Osteoblast (primary cell): ENCODE measurements at places on chromosomes 7 and 10. TPM values are rescaled to one million over a fixed set of nuclear protein-coding genes. Genes with fewer than 3 reads are reported as not detected.
A peak's percentile ranks its signal among the peaks of the same experiment; 100 is the strongest.

ZNF33A gene
- total RNA-seq: 26.1 and 29.5 TPM in 2 replicates

CEP55 gene
- 4.7 TPM in 2 replicates for total RNA-seq

HSPA12A gene
- total RNA-seq: 10.0 and 10.9 TPM in 2 replicates

DDC gene
- not detected in 2 replicates for total RNA-seq

UNC5B gene
- 90.8 and 135 TPM in 2 replicates for total RNA-seq

SCIN gene
- total RNA-seq: 4.7 TPM in 2 replicates

WNT8B gene
- not detected in 2 replicates for total RNA-seq

AGFG2 gene
- 6.5 and 9.4 TPM in 2 replicates for total RNA-seq

GPR141 gene
- not detected in 2 replicates for total RNA-seq

GRCh38 chr10:102141583-102142107, 8.8 kb downstream of the PPRC1 start:
- H3K27ac ChIP-seq: no peak overlapping the region
- H3K27me3 ChIP-seq: no peaks in the 10 kb centered on the region
- H3K36me3 ChIP-seq: peaks cover 75% of the 10 kb centered on the region
- DNase-seq: peak; percentile 46
- no peak overlapping the region for H3K4me3 ChIP-seq

DNA sequence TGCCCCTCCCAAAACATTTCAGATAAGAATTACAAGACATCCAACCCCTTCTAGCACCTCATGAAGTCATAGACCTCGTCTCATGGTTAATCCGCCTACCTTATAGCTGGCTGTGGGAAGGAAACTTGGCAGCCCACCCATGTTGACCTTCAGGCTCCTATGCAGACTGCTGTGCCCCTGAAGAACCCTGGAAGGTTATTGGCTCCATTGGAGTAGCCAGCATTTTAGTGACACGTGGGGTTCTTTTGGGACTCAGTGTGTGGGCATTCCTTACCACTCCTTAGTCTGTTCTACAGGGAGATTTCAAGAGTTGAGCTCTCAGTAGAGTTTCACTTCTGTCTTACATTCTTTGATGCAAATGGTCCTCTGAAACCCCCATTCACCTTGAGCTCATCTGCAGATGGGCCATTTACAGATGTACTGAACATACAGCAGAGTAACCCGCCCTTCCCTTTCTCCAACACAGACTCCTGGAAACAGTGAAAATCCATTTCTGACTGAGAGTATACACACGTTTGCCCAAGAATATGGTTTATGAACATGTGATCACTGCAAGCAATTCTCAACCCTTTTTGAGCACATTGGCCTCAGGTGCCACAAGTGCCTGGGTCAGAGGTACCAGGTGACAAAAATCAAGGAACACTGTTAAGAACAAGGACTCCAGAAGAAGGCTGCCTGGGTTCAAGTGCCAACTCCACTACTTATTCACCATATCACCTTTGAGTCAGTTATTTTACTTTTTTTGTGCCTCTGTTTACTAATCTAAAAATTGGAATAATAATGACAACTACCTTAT, 54.0 kb upstream of the HECW1 start:
- H3K4me3 ChIP-seq: no peak overlapping the region
- H3K27me3 ChIP-seq: peaks cover 7% of the 10 kb centered on the region
- no peak for DNase-seq

DNA sequence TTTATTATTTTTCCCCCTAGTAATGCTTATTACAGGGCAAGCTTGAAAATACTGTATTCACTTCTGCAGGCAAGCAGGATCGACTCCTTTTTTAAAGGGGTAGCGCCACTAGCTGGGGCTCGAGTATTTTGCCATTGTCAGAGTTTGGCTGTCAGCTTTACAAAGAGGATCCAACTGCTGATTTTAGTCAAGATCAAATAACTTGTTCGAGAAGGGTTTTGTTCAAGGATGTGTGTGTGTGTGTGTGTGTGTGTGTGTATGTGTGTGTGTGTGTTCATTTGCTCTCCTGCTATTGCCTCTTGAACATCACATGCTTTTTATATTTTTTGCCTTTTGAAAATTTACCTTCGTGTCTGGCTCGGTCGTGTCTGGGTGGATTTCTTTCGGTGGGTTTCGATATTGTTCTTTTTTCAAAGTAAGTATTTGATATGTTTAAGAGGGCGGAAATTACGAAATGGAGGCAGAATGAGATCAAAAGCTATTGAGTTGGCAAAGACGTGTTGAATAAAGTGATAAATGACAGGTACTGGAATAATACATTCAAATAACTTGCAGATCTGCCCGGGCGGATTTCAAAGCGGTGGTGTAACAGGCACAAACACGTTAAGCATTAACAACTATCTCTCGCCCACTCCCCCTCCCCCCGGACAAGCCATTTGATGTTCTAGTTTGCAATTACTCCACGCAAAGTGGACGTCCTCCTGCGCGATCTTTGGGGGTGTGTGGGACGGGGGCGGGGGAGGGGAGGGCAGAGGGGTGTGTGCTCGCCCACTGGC, 1.1 kb downstream of the ARID5B start:
- H3K36me3 ChIP-seq: peaks cover 7% of the 10 kb centered on the region
- no peaks in the 10 kb centered on the region for H3K27me3 ChIP-seq
- H3K4me1 ChIP-seq: peaks cover 41% of the 10 kb centered on the region
- H3K4me3 ChIP-seq: peak overlapping the region; percentile 79
- H3K27ac ChIP-seq: peak overlapping the region; percentile 67
- peak; percentile 61 for DNase-seq

- no peak for DNase-seq
- peaks cover 37% of the 10 kb centered on the region for H3K36me3 ChIP-seq
- no peak overlapping the region for H3K4me3 ChIP-seq
- H3K27me3 ChIP-seq: no peaks in the 10 kb centered on the region
- no peak overlapping the region for H3K27ac ChIP-seq
These were observed 33.1 kb downstream of the CACNA2D1 start for GRCh38 chr7:82410461-82410860.

DNA sequence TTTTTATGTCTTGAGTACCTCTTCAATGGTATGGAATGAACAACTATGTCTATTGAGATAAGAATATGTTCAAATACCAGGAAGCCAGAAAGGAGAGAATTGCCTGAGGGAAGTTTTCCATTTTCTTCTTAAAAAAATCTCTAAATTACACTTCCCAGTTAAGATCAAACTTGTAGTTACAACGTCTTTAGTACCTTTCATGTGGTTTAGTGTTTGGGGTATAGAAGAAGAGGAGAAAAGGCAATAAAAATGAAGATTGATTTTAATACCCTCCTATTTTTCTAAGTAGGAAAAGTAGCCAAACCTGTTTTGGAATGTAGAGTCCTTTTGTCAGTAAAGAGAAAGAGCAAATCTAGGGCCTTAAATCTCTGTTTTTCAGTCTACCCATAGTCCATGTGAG, 470.0 kb upstream of the SEMA3A start:
- no peak overlapping the region for H3K27ac ChIP-seq
- peaks cover 4% of the 10 kb centered on the region for H3K4me1 ChIP-seq
- H3K36me3 ChIP-seq: no peaks in the 10 kb centered on the region
- H3K4me3 ChIP-seq: no peak overlapping the region

DNA sequence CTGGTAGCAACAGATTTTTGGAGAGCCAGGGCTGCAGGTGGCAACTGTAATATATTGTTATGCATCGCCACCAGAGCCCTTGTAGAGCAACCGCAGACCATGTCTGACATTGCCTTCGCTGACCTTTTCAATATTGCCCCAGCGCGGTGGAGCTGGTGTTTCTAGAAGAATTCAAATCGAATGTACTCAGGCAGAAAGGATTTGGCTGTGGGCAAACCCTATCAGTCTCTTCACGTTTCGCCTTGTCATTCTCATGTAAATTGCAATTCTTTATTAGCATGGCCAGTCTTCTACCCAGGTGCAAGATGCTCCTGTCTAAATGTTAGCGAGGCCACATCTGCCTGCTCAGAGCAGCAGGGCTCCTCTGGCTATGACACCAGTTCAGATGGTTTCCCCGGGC, 490.2 kb upstream of the AUTS2 start:
- H3K27ac ChIP-seq: no peak overlapping the region
- no peaks in the 10 kb centered on the region for H3K36me3 ChIP-seq
- DNase-seq: no peak
- H3K4me1 ChIP-seq: no peaks in the 10 kb centered on the region
- H3K27me3 ChIP-seq: no peaks in the 10 kb centered on the region

DNA sequence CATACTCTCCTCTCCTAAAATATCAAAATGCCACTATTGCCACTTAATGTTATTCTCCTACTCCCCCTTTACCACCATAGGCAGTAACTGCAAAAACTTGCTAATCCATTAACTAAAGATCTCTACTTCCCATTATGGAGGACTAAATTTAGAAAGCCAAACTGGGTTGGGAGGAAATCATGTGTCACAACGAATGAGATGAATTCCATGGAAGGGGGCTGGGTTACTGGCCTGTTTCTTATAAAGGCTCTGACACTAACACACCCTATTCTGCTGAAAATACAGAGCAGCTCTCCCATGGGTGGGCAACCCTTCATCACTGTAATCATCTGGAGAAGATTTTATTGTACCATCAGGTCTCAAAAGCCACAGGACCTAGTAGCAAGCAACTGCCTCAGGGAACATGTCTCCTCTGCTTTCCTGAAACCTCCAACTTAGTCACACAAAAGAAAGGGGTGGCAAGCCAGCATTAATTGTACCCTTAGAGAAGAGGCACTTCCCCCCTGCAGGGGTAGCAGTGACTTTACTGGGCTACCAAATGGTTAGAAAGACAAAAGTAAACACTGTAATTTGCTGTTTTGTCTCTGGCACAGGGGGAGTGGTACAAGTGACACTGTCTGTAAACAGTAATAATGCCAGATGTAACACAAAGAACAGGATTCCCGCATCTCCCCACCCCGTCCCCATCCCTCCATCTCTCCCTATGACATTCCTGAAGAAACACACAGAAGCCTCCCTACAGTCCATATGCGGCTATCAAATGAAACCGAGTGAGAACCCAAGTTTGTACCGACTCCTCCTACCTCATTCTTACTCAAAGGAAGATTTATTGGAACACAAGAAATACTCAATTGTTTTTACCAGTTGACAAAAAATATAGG, 81.6 kb downstream of the ARMH3 start:
- peak; percentile 37 for DNase-seq
- H3K27ac ChIP-seq: no peak overlapping the region
- peaks cover 19% of the 10 kb centered on the region for H3K4me1 ChIP-seq
- H3K4me3 ChIP-seq: no peak overlapping the region
- peaks cover 7% of the 10 kb centered on the region for H3K36me3 ChIP-seq

DNA sequence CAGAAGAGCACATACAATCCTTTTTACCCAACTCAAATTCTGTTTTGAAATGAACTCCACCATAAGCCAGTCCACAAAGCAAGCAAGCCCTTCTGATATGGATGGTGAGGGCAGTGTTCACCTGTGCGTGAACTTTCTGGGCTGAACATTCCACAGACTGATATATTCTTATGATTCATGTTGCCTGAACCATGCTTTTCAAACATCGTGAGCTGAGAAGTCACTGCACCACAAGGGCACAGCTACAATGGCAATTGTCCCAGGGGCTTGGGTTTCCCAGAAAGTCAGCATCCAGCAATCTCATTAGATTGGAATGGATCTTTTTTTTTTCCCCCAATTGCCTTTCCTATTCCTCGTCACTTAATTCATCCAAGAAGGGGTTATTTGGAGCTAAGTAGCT, 86.9 kb upstream of the ZNF438 start:
- H3K36me3 ChIP-seq: no peaks in the 10 kb centered on the region
- no peak overlapping the region for H3K4me3 ChIP-seq
- H3K27me3 ChIP-seq: no peaks in the 10 kb centered on the region
- peak; percentile 45 for DNase-seq

- no peaks in the 10 kb centered on the region for H3K36me3 ChIP-seq
- no peak for DNase-seq
These were observed 61.2 kb upstream of the NPVF start for GRCh38 chr7:25289518-25289917.

GRCh38 chr7:27442455-27442854, 199.9 kb downstream of the EVX1 start:
- H3K36me3 ChIP-seq: no peaks in the 10 kb centered on the region
- peaks cover 10% of the 10 kb centered on the region for H3K4me1 ChIP-seq
- H3K27me3 ChIP-seq: no peaks in the 10 kb centered on the region

DNA sequence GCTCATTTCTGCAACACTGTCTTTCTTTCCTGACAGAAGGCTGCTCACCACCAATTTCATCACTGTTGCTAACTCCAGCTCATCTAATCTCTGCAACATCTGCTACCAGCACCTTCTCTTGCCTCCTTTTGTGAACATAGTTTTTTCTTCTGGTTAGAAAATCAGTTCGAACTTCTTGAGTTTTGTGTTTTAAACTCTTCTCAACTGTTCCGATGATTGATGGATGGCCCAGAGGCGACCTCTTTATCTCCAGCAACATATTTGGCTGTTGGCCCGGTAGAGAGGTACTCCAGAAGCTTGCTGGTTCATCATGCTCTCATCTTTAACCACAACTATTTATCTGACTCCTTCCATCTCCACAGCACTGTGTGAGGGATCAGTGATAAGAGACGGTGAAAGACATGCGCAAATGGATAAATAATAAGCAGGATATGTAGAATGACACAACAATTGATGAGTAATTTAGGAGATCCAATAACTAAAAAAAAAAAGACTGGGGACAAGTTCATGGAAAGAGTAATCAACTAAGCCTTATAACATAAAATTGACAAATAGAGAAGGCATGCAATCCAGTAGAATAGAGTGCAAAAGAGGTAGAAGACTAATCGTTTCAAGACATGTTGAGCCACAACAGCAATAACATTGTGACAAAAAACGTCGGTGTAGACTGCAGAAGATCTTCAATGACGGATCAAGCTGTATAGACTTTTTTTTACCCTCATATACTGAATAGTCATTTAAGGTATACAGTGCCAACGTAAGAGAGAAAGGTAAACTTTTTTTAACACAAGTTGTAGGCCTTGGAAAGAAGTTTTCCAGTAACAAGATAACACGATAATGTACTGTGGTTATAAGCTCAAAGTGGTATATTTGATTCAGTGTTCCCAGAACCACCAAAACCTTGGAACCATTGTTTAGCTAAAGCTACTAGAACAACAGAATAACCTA, 152.2 kb downstream of the CRPPA start:
- DNase-seq: no peak
- no peaks in the 10 kb centered on the region for H3K36me3 ChIP-seq
- no peak overlapping the region for H3K27ac ChIP-seq
- H3K27me3 ChIP-seq: no peaks in the 10 kb centered on the region

DNA sequence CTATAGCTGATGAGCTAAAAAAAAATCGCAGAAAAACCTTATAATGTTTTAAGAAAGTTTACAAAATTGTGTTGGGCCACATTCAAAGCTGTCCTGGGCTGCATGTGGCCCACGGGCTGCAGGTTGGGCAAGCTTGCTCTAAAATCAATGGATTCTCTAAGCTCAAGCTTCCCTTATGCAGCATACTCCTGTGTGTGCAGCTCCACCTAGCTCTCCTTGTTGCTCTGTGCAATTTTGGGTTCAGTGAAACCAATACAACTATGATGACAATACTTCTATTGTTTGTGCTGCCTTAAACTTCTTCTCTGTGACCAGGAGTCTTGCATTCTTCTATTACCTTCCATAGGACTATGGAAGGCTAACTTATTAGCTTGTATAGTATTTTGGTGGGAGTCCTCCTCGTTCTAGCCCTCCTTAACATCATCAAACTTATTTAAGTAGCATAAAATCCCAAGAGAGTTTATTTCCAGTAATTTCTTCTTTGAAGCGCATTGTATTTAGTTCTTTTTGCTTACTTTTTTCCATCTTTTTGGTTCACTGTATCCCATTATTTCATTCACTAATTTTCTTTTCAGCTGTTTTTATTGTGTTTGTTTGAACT, 170.9 kb upstream of the SMIM30 start:
- no peaks in the 10 kb centered on the region for H3K36me3 ChIP-seq
- no peak overlapping the region for H3K4me3 ChIP-seq
- DNase-seq: no peak
